ENCODE measurements at places on chromosomes 7 and 10.

DNA sequence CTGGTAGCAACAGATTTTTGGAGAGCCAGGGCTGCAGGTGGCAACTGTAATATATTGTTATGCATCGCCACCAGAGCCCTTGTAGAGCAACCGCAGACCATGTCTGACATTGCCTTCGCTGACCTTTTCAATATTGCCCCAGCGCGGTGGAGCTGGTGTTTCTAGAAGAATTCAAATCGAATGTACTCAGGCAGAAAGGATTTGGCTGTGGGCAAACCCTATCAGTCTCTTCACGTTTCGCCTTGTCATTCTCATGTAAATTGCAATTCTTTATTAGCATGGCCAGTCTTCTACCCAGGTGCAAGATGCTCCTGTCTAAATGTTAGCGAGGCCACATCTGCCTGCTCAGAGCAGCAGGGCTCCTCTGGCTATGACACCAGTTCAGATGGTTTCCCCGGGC is 490.2 kb upstream of the AUTS2 start:
- DNase-seq = no peak

DNA sequence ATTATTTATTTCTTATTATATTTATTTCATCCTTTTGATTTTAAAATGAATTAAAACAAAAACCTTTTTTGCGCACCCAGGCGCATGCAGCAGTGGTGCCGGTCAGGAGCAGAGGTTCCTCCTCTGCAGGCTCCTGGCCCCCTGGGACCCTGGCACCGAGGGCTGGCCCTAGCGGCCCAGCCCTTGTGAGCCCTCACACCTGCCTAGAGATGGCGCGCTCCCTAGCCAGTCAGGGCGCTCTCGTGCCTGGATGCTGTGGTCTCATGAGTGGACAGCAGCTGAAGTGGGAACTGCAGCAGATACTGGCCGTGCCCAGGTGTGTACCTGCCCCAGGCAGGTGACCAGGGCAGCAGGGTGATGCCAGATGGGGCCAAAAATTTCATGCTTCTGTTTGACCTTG is 13.8 kb downstream of the RET start:
- DNase-seq = no peak

DNA sequence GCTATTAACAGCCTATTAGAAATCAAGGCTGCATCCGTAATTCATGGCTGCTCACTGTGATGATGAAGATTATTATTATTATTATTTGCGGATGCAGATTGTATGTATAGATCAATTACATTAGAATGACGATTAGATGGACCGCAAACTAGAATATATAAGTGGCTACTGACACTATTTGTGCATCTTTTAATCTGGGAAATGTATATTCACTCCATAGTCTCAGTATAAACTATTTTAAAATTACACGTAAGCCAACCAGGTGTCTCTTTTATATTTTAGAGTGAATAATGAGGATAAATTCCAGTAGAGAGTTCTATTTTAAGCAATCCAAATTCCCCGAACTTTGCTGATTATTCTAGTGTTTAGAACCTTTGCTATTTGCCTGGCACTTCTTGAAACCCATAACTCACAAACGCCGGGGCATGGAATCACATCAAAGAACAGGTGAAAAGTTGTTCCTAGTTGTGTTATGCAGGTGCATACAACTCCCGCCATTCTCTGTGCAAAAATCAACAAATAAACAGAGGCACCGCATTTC is 509 bp upstream of the ING3 start:
- no peak for DNase-seq

GRCh38 chr7:151799506-151799905 is 77.4 kb downstream of the PRKAG2 start:
- DNase-seq = no peak

DNA sequence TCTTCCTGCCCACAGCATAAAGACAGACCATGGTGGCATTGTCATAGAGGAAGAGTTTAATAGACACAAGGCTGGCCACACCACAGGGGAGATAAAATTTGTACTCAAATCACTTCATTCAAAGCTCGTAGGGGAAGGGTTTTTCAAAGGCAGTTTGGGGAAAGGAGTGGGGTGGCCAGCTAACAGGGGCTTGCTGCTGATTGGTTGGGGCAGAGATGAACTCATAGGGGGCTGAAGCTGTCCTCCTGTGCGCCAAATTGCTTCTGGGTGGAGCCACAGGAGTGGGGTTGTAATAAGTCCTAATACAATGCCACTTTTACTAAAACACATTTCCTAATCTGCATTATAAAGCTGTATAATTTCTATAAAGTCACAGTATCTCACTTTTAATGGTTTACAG is 22.5 kb downstream of the PDZD8 start:
- no peak for DNase-seq

- no peak for DNase-seq
Observed at GRCh38 chr7:117135553-117135891, 182.2 kb downstream of the ST7 start.

GRCh38 chr10:60414877-60415585 is 25.4 kb upstream of the ANK3 start:
- no peak for DNase-seq

GRCh38 chr10:81216949-81217348 is 658.0 kb upstream of the NRG3 start:
- DNase-seq = no peak

DNA sequence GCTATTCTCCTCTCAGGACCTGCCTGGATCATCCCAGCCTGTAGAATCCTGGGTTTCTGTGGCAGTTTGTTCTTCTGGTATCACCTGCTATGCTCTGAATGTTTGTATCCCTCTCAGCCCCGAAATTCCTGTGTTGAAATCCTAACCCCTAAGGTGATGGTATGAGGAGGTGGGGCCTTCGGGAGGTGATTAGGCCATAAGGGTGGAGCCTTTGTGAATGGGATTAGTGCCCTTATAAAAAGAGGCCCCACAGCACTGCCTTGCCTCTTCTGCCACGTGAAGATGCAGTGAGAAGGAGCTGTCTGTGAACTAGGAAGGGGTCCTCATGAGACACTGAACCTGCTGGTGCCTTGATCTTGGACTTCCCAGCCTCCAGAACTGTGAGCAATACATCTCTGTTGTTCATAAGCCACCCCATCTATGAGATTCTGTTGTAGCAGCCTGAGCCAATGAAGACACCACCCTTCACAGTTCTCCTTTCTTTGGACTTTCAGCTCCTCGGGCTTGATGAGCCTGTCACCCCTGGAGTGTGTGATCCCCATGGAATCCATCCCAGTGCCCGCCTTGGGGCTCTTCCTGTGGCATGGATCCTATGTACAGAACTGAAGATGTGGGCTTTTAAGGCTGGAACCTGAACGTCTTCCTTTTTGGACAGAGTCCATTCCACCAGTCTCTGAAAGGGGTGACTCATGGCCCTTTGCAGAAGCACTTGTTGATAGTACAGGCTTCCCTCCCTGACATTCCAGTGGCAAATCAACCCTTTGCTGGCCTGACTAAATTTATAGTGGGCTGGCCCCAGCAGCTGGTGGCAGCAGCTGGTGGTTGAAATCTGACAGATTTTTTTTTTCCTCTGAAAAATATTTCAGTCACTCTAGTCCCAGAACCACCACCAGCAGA is 138.0 kb downstream of the TACC2 start:
- no peak for DNase-seq
